Activated CD4-positive, alpha-beta T cell treated with anti-CD3 and anti-CD28 coated beads, Interleukin-2, amount 50 U/mL, for 24 hours (primary cell): ENCODE measurements at places on chromosomes 11 and 22.

DNA sequence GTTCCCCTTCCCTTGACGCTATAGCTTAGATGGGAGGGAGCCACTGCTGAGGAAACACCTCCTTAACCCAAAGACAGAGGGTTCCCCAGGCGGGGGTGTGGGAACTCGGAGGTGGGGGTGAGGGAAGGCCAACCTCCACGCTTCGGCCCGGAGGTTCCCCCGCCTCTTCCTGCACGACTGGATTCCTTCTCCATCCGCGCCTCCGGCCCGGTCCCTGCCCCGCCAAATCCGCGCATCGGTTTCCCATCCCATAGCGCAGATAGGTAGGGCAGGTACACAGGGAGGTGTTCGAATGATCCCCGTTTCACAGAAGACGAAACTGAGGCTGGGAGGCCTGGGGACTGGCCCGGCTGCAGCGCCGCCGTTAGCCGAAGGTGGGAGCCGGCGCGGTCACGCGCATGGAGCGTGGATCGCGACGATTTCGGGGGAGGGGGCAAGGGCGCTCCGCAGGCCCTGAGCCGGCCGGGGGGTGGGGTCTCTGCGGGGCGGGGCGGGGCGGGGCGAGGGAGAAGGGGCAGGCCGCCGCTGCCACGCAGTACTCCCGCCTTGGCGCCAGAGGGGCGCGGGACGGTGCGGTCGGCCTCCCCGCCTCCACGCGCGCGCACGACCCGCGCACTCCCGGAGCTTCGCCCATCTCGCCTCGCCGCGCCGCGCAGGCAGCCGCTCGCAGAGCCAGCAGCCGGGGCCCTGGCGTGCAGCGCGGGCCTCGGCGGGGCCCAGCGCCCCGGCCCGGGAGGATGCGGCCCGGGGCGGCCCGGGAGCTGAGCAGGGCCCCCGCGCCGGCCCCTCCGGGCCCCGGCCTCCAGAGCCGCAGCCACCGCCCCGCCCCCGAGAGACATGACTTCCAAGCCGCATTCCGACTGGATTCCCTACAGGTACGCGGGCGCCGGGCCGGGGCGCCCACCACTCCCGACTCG, at the start of gene TUB:
Gene TUB (plus strand): TSS at position 538 of the 917 bp plus-strand sequence. CDS start 300 bp downstream, at position 838.
- no peak for DNase-seq

GRCh38 chr11:91220476-91221202, 997.8 kb upstream of the CHORDC1 start:
- DNase-seq, result no peak

GRCh38 chr11:101723371-101723770, 139.6 kb upstream of the TRPC6 start:
- DNase-seq, result no peak

DNA sequence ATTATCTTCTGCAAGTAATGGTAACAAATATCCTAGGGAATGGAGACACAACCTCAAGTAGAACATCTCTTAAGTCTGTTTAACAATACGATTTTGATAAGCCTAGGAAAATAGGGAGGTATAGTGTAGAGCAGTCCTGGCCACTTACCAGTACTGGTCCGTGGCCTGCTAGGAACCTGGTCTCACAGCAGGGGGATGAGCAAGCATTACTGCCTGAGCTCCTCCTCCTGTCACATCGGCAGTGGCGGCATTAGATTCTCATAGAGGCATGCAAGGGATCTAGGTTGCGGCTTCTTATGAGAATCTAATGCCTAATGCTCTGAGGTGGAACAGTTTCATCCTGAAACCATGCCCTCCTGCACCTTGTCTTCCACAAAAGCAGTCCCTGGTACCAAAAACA, 4.4 kb downstream of the OR51V1 start:
- no peak for DNase-seq

GRCh38 chr11:123330071-123330470, 100.0 kb upstream of the GRAMD1B start:
- no peak for DNase-seq

- no peak for DNase-seq
These were observed 189.7 kb upstream of the TMEM45B start for GRCh38 chr11:129625930-129626329.

GRCh38 chr22:23525510-23525909, 54.6 kb downstream of the IGLL1 start:
- no peak for DNase-seq

- DNase-seq, result no peak
These were observed 1375.9 kb upstream of the RAG2 start for GRCh38 chr11:37973941-37974340.

DNA sequence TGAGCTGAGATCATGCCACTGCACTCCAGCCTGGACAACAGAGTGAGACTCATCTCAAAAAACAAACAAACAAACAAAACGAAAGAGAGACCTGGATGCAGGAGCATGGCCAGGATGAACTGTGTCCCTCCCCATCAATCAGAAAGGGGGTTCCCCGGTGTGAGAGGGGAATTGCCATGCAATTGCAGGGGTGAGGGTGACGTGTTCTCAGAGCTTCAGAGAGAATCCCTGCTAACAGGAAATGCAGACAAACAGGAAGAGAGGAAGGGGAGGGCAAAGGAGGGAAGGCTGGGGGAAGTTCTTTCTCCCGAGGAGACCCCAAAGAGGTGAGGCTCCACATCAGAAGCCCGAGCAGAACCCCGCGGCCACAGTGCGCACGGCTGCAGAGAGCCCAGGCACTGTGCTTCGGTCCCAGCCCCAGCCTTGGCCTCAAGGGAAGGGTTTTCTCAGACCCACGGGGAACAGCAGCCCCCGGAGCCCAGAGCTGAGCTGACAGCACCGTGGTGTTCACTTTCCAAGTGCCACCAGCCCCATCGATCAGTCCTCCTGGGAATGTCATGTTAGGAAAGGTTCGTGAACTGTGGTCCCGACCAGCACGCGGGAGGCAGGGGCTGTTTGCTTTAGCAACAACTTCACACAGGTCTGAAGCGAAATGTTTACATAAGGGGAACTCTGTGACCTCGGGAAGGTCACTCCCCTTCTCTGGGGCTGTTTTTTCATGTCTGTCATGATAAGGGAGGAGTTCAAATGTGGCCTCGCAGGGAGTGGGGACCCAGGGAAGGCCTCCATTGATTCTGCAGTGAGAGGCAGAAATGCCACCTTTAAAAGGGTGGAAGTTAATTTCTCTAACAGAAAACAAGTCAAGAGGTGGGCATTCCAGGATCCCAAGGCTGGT, 108.0 kb upstream of the ANO1 start:
- DNase-seq, result no peak

GRCh38 chr22:43482318-43482625, 70.5 kb downstream of the MPPED1 start:
- DNase-seq, result no peak

DNA sequence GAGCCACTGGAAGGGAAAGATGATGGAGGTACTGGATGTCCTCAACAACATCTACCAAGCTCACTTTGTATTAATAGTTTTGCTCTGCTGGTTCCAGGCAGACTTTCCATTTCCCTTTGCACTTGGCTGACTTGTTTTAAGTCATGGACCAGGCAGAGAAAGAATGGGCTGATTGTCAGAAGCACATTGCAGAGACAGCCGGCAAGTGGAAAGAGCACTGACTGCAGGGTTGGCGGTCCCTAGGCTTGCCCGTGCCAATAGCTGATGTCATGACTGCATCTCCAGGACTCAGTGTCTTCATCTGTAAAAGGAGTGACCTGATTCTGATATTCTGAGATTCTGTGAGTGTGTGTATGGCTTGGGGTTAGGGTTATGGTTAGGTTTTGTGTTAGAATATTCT, 20.9 kb upstream of the NNMT start:
- no peak for DNase-seq

- peak; percentile 14 for DNase-seq
These were observed 25.2 kb downstream of the FAM76B start for GRCh38 chr11:95764267-95764898.

DNA sequence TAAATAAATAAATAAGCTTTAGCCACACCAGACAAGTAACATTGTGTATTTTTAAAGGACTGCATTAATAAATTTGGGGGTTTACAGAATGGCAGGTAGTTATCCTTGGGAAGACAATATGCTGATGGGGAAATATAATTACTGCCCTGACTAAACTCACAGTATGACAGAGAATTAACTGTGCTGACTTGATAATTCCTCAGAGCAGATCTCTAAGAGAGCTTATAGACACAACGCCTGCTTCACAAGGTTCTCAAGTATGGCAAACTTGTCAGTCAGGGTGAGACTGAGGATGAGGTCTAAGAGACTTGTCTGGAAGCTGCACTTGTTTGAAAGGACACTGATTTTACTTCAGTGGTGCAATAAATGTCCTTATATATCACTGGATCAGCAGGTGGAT, 3.3 kb downstream of the OR51B4 start:
- no peak for DNase-seq

DNA sequence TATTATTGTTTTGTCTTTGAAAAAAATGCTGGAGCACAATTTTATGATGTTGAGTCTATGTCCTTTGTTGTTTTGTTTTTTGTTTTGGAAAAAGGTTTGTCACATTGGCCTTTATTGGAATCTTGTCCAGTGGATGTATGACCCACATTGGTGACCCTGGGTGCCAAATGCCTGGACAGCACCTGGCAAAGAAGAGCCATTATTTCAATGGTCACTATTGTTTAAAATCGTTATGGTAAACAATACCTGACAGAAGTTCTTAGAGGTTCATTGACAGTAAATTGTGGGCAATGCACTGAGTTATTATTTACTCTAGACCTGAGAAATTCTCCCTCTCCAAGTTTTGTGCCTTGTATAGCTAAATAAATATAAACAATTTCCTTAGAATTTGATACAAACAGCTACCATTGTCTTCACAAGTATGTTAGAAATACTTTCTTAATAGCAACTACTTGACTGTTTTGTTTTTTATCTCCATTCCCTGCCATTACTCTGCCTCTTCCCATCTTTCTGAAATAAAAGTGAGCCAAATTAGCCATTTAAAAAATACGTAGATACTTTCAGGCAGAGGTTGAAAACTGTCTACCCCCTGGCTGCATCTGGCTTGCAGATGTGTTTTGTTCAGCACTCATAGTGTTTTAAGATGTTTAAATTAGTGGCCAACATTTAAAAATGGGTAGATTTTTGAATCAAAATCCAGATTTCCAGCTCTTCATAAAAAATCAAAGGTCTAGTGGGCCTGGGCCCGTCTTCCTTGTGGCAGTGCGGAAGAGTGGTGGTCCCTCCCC, 39.9 kb downstream of the BMAL1 start:
- DNase-seq, result no peak

- DNase-seq, result no peak
These were observed 34.5 kb downstream of the COMMD9 start for GRCh38 chr11:36254713-36255112.

- no peak for DNase-seq
These were observed 4.0 kb upstream of the PPARA start for GRCh38 chr22:46146329-46146728.

- DNase-seq, result no peak
These were observed 387.5 kb upstream of the RAG2 start for GRCh38 chr11:36985562-36985961.

GRCh38 chr11:24406389-24406788, 90.5 kb upstream of the LUZP2 start:
- DNase-seq, result no peak

DNA sequence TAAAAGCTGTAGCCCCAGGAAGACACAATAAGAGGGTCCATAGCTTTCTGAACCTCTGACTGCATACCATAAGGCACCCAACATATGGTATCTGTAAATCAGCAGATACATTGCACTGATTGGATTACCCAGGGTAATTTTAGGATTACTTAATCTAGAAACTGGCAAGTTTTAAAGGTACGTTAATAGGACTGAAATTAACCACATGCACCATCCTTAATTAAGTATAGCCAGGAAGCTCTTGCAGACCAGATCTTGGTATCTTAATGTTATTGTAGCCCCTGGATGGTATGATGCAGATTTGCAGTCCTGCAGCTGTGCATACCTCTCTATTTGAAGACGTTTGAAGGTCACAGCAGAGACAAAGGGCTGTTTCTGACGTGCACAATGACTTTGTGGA, 72.8 kb downstream of the ARHGAP42 start:
- DNase-seq, result no peak

DNA sequence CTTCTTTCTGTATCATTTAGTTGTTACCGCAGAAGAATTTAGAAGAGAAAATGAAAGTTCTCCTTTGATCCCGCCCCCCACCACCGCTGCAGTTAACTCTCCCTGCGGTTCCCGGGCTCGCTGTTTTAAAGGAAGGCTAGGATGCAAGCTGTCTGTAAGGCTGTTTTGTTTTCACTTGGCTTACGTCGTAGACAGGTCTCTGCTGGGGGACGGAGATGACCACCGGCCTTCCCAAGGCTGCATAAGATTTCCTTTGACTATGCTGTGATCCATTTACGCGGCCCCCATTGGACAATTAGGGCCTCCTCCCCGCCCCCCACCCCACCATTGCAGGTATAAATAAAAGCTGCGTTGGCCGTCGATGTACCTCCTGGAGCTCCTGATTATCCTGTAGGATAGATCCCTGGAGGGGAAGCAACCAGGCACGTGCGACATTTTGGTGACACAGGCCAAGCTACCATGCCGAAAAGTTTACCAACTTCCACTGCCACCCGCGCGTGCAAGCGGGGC, 1.4 kb upstream of the CPT1A start:
- DNase-seq, result no peak

DNA sequence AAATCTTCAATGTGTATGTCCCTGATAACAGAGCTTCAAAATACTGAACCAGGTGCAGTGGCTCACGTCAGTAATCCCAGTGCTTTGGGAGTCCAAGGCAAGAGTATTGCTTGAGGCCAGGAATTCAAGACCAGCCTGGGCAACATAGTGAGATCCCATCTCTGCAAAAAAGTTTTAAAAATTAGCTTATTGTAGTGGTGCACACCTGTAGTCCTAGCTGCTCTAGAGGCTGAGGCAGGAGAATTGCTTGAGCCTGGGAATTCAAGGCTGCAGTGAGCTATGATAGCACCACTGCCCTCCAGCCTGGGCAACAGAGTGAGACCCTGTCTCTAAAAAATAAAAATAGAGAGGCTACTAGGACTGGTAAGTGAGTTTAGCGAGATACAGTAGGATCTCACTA, 84.0 kb downstream of the PACS1 start:
- DNase-seq, result no peak

GRCh38 chr22:32100711-32101110, 57.6 kb downstream of the SLC5A1 start:
- no peak for DNase-seq

DNA sequence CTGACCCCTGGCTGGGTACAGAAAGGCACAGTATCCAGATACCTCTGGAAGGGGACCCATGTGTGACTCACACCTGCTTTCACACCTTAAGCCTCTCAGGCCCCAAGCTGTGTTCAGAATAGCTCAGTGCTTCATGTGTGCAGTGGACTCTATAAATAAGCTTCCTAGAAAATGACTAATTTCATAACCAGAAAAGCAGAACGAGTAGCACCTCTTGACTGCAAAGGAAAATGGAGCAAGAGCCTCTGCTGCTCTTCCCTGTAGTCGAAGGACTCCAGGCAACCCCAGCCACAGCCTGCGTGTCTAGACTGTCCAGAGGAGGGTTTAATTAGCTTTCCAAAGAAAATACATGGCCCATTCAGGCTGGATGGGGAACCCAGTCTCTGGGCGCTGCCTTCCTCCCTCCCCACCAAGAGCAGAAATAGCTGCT, 23.1 kb downstream of the PTPN5 start:
- DNase-seq, result no peak
